ENCODE measurements at places on chromosomes 2 and 18. TPM values are rescaled to one million over a fixed set of nuclear protein-coding genes. Genes with fewer than 3 reads are reported as not detected.

CPO gene
- total RNA-seq: not detected

SERPINB13 gene
- not detected for total RNA-seq

DNA sequence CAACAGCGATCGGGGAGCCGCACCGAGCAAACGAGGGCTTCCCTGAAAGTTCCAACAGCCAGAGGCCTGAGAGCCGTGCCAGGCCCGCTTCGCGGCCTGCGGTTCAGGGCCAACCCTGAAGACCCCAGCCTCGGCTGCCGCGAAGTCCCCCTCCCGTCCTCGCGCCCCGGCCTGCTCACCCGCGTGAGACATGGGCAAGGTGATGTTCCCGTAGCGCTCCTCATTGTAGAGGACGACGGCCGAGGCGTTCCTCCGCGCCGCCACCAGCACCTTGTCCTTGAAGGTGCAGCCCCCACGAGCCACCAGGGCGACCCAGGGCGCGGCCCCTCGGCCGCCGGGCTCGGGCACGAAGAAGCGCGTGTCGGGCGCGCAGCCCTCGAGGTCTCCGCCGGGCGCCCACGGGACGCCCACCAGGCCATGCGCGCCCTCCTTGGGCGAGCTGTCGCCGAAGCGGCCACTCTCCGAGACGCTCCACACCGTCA, 510 bp downstream of the RNF149 start:
- peak overlapping the region; percentile 98 for H3K27ac ChIP-seq
- peak overlapping the region; percentile 95 for H3K4me3 ChIP-seq
- no peaks in the 10 kb centered on the region for H3K27me3 ChIP-seq
- peaks cover 61% of the 10 kb centered on the region for H3K4me1 ChIP-seq
- DNase-seq: peak; percentile 45

GRCh38 chr2:128313091-128313836, 5.4 kb downstream of the HS6ST1 start:
- no peaks in the 10 kb centered on the region for H3K27me3 ChIP-seq
- no peak for DNase-seq
- peaks cover 41% of the 10 kb centered on the region for H3K4me1 ChIP-seq
- H3K36me3 ChIP-seq: peaks cover 10% of the 10 kb centered on the region

DNA sequence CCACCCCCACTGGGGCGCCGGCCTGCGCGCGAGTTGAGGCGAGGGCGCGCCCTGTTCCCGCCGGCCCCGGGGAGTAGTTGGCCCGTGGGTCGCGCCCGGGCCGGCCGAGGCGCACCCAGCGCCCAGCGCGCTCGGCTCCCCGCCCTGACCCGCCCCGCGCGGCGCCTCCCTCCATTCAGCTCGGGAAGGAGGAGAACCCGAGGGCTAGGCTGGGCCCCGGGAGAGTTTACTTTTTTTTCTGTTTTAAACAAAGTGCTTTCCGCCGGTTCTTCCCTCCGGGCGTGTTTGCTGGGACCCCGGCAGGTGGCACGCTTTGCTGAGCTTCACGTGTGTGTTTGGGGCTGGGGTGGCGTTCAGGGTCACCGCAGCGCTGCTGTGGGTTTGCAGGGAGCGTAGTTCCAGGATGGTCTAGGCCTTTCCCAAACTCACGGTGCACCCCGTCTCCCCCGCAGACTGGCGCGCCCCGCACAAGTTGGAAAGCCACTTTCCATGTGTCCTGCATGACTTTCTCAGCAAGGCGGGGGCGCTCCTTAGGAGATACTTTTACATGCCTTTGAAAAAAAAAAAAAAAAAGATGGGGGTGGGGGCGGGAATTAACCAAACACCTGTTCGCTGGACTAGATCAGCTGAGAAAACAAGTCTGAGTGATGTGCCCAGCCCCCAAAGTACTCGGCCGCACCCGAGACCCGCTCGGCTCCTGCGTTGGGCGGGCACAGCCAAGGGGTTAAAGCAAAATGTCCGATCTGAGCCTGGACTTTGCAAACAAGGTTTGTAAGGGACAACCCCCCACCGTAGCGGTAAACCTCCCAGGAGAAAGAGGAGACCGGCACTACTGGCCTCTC, 825 bp downstream of the ITGA6 start:
- peaks cover 57% of the 10 kb centered on the region for H3K4me1 ChIP-seq
- peak; percentile 70 for DNase-seq
- peak overlapping the region; percentile 76 for H3K4me3 ChIP-seq
- H3K27ac ChIP-seq: peak overlapping the region; percentile 66
- H3K27me3 ChIP-seq: peaks cover 4% of the 10 kb centered on the region

GRCh38 chr2:174873471-174873870, 109.2 kb upstream of the CHRNA1 start:
- DNase-seq: no peak
- no peak overlapping the region for H3K27ac ChIP-seq
- H3K27me3 ChIP-seq: no peaks in the 10 kb centered on the region
- H3K36me3 ChIP-seq: no peaks in the 10 kb centered on the region
- H3K4me3 ChIP-seq: no peak overlapping the region

- H3K4me1 ChIP-seq: peaks cover 4% of the 10 kb centered on the region
- no peak overlapping the region for H3K4me3 ChIP-seq
- no peak for DNase-seq
- H3K36me3 ChIP-seq: no peaks in the 10 kb centered on the region
- H3K27ac ChIP-seq: no peak overlapping the region
Measured at GRCh38 chr2:38269421-38269820, 107.7 kb downstream of the ATL2 start.

DNA sequence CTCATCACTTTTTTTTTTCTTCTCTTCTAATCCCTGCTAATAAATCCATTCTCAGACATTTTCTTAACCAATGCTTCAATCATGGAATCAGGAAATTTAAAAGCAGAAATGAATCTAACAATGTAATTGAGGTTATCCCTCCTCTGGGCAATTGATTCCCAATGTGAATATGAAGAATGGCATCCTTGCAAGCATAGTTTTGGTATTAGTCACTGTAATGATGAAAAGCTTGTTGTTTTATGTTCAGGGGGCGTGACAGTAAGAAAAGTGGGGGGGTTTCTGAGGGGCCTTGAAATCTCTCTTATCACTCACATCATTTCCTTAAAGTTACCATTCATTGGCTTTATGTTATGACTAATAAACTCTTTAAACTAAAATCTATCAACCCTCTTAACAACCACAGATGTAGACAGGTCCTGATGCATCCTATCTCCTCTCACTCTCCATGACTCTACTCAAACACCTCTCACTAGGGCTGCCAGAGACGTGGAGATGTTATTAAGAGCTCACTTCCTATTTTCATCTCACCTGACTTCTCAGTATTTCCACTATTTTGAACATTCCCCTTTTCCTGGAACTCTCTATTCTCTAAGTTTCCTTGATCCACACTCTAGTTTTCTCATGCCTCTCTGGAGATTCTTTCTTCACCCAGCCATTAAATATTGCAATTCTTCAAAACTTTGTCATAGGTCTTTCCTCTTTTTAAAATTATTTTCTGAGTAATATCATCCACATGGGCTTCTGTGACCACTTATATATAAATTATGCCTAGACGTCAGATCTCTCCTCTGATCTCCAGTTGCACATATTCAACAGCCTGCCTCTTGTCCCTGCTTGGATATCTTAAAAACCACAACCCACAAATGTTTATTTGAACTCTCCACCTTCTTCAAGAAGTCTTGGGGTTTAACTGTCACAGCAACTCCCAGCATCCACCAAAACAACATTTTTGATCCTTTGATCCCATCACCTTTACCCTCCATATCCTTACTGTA, 332.9 kb downstream of the CDH2 start:
- no peaks in the 10 kb centered on the region for H3K36me3 ChIP-seq
- DNase-seq: no peak
- no peak overlapping the region for H3K27ac ChIP-seq
- no peaks in the 10 kb centered on the region for H3K27me3 ChIP-seq

DNA sequence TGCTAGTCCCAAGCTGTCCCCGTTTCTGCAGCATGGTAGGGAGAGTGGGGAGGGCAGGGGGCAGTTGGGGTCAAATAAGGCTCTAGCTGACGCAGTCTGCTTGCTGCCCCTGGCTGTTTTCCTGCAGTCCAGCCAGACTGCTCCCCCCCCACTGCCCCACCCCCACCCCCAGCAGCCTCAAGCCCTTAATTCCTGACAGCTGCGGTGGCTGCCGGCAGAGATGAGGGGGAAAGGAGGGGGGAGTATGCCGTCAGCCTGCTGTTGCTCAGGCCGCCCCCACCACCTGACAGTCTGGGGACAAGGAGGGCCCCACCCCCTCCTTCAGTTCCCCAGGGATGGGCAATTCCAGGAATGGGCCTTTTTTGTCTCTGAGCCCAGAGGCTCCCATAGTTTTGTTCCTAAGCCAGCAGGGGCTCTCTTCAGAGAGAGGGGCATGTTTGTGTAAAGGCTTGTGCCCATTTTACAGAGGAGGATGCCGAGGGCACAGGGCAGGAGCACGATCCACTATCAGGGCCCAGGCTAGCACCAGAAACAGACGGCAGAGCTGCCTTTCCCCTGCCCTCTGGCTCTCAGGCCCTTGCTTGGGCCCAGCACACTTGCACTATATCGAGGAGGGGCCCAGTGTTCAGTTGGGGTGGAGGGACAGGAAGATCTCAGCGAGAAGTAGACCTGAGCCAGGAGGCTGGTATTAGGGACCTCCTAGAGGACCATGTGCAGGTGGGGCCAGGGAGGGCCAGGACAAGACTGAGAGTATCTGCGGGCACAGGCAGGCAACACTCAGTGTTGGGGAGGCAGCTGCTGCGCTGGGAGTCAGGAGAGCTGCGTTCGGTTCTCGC, 1.5 kb upstream of the WNT10A start:
- peak overlapping the region; percentile 65 for H3K27ac ChIP-seq
- peaks cover 22% of the 10 kb centered on the region for H3K27me3 ChIP-seq
- DNase-seq: peak; percentile 30
- peaks cover 50% of the 10 kb centered on the region for H3K4me1 ChIP-seq
- H3K4me3 ChIP-seq: peak overlapping the region; percentile 82
- peaks cover 8% of the 10 kb centered on the region for H3K36me3 ChIP-seq

- peaks cover 11% of the 10 kb centered on the region for H3K27me3 ChIP-seq
- DNase-seq: no peak
- H3K4me3 ChIP-seq: no peak overlapping the region
- H3K36me3 ChIP-seq: no peaks in the 10 kb centered on the region
- H3K27ac ChIP-seq: no peak overlapping the region
Measured at GRCh38 chr2:67448648-67449047, 51.5 kb downstream of the ETAA1 start.

DNA sequence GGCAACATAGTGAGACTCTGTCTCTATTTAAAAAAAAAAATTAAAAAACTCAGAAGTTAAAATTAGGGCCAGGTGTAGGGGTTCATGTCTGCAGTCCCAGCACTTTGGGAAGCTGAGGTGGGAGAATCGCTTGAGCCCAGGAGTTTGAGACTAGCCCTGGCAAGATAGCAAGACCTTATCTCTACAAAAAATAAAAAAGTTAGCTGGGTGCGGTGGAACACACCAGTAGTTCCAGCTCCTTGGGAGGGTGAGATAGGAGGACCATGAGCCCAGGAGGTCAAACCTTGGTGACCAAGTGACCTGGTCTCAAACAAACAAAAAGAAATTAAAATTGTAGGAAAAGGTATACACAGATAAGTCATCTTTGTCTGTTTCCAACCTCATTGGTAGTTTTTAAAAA, 11.3 kb downstream of the TTLL4 start:
- no peak overlapping the region for H3K27ac ChIP-seq
- no peaks in the 10 kb centered on the region for H3K27me3 ChIP-seq
- peaks cover 20% of the 10 kb centered on the region for H3K36me3 ChIP-seq
- H3K4me1 ChIP-seq: peaks cover 23% of the 10 kb centered on the region

GRCh38 chr2:157087373-157088002, 170.0 kb upstream of the GALNT5 start:
- H3K27ac ChIP-seq: no peak overlapping the region
- no peaks in the 10 kb centered on the region for H3K36me3 ChIP-seq
- no peak overlapping the region for H3K4me3 ChIP-seq
- H3K4me1 ChIP-seq: no peaks in the 10 kb centered on the region
- H3K27me3 ChIP-seq: no peaks in the 10 kb centered on the region
- no peak for DNase-seq

- no peak overlapping the region for H3K4me3 ChIP-seq
- no peak overlapping the region for H3K27ac ChIP-seq
- no peak for DNase-seq
- no peaks in the 10 kb centered on the region for H3K27me3 ChIP-seq
- peaks cover 6% of the 10 kb centered on the region for H3K36me3 ChIP-seq
Measured at GRCh38 chr2:168686452-168687191, 115.8 kb upstream of the NOSTRIN start.

DNA sequence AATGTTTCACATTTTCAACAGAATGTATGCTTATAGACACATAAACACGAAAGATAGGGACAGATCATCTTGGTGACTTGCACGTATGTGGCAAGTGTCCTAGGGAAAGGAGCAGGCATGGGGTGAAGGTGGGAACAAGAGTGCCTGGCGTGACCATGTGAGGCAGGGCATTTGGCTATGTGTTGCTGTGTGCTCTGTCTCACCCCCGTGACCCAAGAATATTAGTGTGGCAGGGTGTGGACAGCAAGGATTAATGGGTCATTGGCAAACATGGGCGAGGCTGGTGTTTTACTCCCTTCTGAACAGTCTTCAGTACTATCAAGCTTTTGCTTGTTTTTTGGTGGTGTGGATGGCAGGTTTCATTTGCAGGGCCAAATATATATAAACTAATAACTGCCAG, 1.3 kb upstream of the VWA3B start:
- no peak overlapping the region for H3K27ac ChIP-seq
- peaks cover 27% of the 10 kb centered on the region for H3K4me1 ChIP-seq
- H3K4me3 ChIP-seq: no peak overlapping the region
- peaks cover 41% of the 10 kb centered on the region for H3K27me3 ChIP-seq

- H3K36me3 ChIP-seq: no peaks in the 10 kb centered on the region
- H3K27ac ChIP-seq: no peak overlapping the region
- H3K4me1 ChIP-seq: peaks cover 26% of the 10 kb centered on the region
- peak overlapping the region; percentile 56 for H3K4me3 ChIP-seq
- no peak for DNase-seq
Measured at GRCh38 chr2:134718023-134718816, 580 bp downstream of the TMEM163 start.

DNA sequence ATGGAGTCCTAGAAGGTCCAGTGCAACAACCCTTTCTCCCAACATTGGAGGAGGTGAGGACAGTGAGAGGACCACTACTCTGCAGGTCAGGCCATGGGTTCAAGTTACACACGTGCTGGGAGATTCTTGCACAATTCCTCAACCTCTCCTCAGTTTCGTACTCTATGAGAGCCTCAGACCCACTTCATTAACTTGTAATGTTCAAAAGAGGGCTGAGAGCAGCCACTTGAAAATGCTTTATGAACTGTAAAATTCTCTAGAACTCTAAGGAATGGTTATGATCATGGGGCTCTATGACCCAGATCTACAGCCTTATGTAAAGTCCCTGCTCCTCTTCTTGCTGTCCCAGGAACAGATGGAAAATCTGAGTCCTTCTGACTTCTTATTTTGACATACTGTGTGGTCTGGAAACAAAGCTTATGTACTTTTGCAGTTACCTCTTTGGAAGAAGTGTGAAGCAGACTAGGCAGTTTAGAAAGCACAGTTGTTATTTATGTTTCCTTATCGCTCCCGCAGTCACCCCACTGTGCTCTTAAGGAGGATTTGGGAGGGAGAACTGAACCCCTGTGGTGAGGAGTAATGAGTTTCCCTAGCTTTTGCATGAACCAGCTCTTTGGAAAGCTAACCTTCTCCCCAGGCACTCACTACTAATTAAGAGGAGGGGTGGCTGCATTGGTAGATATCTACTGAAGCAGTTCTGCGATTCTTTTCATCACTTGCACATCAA, 296.6 kb downstream of the LRRTM1 start:
- H3K4me1 ChIP-seq: no peaks in the 10 kb centered on the region
- no peaks in the 10 kb centered on the region for H3K36me3 ChIP-seq
- H3K27ac ChIP-seq: no peak overlapping the region
- DNase-seq: no peak
